Coronary artery (tissue), 2 donors: ENCODE measurements at places on chromosomes 11 and 22.

DNA sequence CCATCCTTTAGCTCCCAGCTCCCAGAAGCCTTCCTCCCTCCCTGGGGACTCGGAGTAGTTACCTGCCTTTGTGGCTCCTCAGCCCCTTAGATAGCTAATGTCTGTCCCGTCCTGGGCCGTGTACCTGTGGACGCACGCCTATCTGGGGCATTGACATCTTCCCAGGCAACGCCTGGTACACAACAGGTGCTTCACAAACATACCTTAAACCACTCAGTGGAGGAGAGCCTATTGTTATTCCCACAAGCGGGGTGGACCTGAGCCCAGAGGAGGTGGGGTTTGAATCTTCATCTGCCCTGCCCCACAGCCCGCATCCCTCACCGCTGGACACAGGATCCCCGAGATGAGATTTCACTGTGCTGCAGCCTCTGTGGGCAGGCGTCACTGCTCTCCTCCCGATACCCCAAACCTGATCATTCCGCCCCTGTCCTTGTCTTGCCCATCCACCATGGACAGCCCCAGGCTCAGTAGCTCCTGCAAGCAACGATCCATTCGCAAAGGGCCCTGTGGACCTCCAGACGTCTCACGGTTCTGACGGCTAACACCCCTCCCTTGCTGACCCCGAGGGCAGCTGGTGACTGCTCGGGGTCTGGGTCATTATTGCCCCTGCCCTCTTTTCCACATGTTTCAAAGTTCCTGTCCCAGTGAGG is 73.8 kb upstream of the SHISAL1 start:
- no peak for DNase-seq

DNA sequence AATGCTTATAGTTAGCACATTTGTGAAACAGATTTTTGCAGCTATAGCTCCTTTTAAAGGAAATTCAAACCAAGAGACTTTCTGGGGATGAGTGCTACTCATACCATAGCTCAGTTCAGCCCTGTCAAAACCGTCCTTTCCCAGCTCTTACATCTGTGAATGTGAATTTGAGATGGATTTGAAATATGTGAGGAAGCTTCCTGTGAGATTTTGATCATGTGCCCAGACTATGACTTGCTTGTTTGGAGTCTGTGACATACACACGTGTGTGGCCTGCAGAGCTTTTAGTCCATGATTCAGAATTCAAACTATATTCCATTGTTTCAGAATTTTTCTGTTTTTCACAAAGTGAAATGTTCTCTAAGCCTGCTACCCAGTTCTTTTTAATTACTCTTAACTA is 4.4 kb upstream of the MMP1 start:
- DNase-seq = no peak

DNA sequence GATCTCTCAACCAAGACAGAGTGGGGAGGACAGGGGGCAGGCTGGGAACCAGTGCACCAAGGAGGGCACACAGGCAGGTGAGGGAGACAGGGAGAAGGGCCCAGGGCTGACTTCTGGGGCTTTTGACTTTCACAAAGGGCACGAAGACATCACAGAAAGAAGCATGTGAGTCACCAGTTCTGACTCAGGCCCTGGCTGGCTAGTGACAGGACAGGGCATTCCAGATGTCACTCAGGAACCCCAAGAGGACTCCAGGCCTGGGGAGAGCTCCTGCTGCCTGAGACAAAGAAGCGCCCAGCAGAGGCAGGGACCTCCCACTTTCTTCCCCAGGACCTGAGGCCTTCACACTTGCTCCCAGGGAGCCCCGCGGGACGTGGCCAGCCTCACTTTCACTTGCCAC is 497.2 kb downstream of the BUD13 start:
- no peak for DNase-seq

DNA sequence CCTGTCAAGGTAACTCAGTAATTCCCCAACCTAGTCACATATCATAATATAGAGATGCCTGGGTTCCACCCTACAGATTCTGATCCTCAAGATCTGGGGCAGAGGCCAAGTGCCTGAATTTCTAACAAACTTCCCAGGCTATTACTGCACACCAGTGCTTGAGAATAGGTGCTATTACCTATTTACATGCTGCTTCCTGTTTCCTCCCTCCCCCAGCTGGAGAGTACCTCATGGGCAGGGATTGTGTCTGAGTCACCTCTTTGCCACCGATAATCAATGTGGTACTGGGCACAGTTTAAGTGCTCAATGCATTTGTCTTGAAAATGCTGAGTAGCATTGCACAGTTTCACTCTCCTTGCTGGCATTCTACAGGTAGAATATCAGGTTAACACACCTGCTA is 582.2 kb upstream of the CADM1 start:
- DNase-seq = no peak

- no peak for DNase-seq
Observed at GRCh38 chr11:61417670-61418069, 12.1 kb downstream of the CPSF7 start.

- DNase-seq = no peak
Observed at GRCh38 chr11:36775130-36775529, 177.1 kb upstream of the RAG2 start.

DNA sequence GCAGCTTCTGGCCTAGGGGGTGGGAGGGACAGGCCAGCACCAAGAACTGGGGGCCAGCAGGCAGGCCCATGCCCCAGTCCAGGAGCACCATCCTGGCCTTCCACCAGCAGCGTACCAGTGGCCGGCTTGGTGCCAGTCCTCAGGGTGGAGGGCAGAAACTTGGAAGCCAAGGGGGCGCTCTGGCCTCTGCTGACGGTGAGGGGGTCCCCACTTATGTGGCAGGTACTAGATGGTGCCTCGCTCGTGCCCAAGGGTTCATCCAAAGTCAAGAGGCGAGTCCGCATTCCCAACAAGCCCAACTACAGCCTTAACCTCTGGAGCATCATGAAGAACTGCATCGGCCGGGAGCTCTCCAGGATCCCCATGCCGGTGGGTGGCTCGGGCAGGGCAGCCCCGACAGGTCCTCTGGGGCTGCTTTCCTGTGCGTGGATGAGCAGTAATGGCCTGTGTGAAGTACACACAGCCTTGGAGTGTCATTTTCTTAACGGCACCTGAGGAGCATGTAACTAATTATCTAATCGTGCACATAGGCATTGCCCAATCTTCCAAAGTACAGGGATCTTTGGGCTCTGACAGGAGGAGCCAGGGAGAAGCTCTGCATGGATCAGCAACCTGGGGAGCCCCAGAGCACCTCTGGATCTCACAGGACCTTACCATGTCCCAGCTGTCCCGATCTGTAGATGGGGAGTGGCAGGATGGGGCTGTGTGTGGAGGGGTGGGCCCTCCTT is 79.1 kb downstream of the MORC2 start:
- peak; percentile 55 for DNase-seq

DNA sequence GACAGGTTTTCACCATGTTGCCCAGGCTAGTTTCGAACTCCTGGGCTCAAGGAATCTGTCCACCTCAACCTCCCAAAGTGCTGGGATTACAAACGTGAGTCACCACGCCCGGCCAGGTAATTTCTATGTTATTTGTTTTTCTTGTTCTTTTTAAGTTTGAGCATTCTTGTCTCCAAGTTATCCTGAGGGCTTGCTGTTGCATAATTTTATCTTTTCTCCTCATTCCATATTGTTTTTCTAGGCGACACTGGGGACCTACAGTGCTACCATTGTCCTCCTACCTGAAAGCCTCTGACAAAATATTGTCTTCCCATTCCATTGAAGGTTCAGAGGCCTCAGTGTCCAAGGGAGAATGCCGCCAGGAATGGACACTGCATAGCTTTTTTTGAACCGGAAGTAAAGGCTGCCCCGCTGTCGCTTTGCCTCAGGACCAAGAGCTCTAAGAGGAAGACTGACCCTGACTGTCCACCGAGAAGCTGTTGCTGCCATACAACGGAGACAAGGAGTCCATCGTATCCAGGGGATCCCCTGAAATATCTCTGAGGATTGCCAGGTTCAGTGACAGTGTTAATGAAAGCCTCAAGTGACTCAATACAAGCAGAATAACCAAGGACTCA is 9.7 kb downstream of the AP5B1 start:
- no peak for DNase-seq

DNA sequence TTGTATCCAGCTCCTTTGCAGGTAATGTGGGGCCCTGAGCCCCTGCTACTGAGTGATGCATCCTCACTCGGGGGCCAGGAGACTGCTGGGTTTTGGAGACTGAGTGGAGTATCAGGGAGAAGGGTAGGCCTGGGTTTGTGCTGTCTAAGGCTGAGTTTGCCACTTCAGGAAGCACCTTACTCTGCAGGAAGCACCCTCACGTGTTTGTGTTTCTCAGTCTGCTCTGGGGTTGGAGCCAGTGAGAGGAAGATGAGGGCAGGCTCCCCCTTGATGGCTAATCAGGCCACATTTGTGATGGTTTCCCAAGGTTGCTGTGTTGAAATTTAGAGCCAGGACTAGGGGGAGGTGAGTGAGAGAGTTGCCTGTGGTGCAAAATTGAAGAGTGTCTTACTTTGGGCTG is 13.7 kb upstream of the THY1 start:
- DNase-seq = no peak

DNA sequence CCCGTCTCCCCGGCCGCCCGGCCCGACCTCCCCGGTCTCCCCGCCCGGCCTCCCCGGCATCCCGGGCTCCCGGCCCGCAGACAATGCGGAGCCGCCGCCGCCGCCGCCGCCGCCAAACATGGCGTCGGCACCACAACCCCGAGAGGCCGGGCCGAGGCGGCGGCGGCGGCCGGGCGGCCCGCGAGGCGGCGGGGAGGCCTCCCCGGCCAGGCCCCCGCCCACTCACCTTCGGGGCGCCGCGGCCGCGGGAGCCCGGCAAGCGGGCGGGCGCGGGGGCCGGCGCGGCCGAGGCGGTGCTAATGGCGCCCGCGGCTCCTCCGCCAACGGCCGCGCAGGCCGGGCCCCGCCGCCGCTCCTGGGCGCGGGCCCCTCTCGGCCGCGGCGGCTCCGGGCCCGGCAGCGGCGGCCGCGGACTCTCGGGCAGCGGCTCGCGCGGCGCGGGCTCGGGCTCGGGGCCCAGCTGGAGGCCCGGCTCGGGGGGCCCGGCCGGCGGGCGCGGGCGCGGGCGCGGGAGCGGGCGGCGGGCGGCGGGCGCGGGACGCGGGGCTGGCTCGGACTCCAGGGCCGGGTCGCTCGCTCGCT is 311 bp downstream of the BRD1 start:
- no peak for DNase-seq

DNA sequence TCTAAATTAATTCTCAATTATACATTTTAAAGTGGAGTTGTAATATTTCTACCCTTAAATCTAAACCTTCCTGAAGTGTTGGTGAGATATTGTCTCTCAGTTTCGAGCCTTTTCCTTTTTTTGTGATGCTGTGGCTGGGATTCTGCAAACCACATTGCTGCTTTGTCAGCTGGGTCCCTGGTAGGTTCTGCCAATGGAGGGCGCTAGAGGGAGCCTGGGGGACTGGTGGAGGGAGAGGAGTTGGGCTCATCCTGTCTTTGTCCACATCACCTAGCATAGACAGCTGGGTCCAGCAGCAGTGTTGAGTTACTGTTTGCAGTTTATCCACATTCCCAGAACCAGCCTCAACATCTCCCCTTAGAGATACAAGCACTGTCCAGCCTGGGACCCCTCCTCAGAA is 41.0 kb downstream of the TRAF6 start:
- no peak for DNase-seq

- no peak for DNase-seq
Observed at GRCh38 chr11:15742626-15743519, 613.5 kb downstream of the SOX6 start.

- no peak for DNase-seq
Observed at GRCh38 chr22:29626497-29627195, 23.2 kb downstream of the NF2 start.

DNA sequence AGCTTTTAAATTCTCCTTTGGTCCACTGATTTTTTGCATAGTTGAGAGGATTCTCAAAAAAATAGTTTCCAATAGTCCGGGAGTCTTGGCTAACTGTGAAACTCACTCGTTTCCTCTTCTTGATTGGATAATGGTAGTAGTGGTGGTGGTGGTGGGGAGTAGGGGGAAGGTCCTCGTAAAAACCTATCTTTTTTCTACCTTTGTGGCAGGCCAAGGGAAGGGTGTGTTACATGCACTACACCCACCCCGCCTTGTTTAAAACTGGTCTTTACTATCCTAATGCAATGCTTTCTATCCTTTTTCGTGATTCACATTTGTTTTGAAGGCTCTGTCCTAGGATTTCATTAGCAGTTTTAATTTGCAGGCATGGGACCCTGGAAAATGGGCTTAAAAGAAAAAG is 4.8 kb downstream of the TEAD1 start:
- no peak for DNase-seq

- no peak for DNase-seq
Observed at GRCh38 chr11:1589996-1590395, 4.9 kb upstream of the KRTAP5-1 start.

GRCh38 chr11:68202165-68202564 is 10.9 kb downstream of the KMT5B start:
- DNase-seq = no peak

DNA sequence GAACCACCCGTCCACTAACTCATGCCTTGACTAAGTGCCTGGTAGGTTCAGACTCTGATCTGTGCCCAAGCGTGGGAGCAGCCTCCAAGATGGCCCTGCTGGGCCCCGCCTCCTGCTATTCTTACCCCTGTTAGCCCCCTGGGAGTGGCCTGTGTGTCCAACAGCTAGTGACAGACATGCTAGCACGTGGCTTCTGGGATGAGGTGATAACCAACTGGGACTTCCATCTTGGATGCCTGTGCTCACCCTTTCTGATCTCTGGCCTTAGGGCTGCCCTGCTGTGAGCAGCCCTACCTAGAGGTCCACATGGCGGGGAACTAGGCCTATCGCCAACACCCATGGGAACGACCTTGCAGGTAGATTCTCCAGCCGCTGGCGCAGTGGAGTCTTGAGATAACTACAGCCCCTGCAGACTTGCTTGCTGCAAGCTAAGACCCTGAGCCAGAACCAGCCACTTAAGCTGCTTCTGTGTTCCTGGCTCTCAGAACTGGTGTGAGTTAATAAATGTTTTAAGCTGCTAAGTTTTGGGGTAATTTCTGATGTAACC is 2.7 kb downstream of the MRPL21 start:
- no peak for DNase-seq

DNA sequence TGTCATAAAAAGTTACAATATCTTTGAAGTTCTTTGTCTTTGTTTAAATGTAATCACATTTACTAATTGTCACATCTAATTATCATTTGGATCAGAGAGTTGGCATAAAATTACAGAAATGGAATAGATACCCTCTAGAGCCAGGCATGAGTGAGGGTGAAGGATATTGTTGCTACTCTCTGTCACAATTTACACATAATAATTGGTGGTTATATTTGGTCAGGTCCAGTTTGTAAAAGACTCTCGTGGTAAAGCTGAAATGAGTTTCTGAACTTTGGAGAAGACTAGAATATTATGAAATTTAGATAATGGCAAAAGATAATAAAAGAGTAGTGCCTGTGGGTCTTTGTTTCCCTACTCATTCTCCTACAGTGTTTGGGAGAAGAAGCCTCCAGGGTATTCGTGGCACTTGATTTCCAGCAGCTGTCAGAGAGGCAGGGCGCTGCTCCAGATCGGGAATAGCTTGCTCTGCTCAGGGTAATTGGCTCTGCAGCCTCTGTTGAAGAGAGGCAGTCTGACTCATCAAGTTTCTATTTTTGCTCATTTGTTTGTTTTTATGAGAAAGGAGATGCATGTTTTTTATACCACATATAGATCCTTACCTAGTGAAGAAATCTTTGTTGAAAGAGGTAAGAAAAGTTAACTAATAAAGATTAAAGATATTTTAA is 349.9 kb downstream of the CNTN5 start:
- no peak for DNase-seq
